ENCODE measurements at places on chromosomes 1 and 21.

DNA sequence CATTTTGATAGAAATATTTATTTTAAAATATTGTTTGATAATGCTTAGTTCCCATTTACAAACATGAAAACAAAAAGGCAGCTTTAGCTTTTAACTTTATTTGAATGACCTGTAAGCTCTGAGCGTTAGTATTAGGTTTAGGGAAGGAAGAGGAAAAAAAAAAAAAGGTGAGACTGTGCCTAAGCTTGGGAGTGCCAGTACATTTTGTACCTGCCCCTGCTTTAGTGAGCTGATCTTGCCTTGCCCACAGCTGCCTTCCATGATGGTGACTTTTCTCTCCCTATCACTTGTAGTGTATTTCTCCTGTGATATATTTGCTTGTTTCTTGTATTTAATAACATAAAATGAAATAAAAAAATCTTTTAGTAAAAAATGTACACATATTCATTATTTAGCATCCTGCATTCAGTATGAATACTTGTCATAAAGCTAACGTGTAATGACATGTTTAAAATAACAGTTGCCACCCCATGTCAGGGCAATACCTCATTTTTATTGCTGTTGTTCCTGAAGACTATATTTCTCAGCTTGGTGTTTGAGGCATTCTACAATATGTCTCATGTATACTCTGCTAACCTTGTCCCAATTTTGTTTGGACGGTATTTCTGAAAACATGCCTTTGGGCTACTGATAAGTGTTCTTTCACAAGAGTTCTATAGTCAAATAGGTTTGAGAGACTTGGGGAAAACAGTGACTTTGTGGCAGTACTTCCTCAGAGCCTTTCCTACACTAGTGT is 76.3 kb downstream of the NEK7 start:
- no peak for DNase-seq

DNA sequence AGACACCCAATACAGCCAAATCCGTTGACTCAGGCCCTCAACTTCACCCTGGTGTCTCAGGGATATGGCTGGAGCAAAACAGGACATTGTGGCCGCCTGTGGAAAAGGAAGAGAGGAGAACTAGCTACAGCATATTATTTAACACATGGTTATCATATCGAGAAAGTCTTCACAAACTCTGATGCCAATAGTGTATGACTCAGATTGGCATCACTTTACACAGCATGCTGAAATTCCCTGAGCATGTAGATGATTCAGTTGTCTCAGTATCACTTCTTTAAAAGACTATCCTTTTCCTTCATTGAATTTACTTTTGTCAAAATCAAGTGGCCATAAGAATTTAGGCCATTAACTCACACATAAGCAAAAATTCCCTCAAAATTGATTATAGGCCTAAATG is 20.1 kb downstream of the HSD3B2 start:
- DNase-seq: no peak

DNA sequence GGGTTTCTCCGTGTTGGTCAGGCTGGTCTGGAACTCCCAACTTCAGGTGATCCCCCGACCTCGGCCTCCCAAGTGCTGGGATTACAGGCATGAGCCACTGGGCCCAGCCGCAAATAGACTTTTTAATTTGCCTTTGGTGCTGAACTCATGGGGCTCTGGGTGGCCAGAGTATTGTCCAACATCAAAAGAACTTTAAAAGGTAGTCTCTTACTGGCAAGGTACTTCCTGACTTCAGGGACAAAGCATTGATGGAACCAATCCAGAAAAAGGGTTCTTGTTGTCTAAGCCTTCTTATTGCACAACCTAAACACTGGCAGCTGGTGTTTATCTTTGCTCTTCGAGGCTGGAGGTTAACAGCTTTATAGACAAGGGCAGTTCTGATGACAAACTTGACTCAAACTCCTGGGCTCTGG is 3.8 kb upstream of the KTI12 start:
- DNase-seq: peak; percentile 45

DNA sequence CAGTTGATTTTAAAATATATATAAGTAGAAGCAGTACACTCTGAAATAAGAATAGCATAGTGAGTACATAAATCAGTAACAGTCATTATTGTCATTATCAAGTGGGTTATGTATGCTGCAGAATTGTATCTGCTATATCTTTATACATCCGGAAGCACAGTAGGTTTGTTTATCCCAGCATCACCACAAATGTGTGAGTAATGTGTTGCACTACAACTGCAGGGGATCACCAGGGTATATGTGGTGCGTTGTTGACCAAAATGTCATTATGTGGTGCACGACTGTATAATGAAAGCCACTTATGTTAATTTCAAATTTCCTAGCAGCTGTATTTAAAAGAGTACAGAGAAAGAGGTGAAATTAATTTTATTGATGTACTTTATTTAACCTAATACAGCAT is 87.7 kb upstream of the GADD45A start:
- DNase-seq: no peak

DNA sequence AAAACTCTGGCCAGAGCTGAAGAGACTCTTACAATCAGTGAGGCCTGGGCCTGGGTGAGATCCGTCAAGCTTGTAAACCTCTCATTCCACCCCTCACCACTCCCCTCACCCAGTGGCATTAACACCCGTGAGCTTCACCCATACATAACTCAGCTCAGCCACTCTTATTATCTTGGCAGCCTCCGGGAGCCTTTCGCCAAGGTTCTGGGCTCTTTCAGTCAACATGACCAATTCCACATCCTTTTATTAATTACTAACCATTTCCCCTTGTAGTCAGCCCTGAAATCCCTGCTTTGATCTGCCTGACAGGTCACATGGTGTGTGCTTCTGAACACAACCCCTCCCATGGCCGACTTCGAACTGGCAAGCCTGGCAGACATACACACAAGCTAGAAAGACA is 134.8 kb downstream of the SETD4 start:
- DNase-seq: peak; percentile 17

DNA sequence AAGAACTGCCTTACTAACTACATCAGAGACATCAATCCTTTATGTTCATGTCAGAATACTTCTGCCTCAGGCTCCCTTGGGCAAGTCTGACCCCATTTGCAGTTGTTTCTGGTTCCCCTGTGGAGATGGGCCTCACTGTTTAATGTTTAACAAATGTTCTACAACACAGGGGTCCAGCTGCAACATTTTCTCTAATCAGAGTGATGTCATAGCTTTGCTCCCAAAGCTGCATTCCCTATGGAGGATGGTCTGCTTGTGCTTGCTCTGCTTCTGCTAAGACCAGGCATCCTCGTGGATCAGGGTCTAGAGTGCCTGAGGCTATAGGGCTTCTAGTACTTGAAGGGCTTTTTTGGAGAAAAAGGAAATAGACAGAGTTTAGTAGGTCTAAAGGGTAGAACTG is 1071.2 kb downstream of the TTLL7 start:
- no peak for DNase-seq

- no peak for DNase-seq
Observed at GRCh38 chr1:16966282-16966681, 14.1 kb downstream of the MFAP2 start.

GRCh38 chr1:148318123-148318903 is 164.8 kb downstream of the PPIAL4G start:
- no peak for DNase-seq

All from EH (cell line).